ENCODE measurements at places on chromosomes 1 and 21. TPM values are rescaled to one million over a fixed set of nuclear protein-coding genes. Genes with fewer than 3 reads are reported as not detected.

The RXRG gene
- not detected for total RNA-seq

DNA sequence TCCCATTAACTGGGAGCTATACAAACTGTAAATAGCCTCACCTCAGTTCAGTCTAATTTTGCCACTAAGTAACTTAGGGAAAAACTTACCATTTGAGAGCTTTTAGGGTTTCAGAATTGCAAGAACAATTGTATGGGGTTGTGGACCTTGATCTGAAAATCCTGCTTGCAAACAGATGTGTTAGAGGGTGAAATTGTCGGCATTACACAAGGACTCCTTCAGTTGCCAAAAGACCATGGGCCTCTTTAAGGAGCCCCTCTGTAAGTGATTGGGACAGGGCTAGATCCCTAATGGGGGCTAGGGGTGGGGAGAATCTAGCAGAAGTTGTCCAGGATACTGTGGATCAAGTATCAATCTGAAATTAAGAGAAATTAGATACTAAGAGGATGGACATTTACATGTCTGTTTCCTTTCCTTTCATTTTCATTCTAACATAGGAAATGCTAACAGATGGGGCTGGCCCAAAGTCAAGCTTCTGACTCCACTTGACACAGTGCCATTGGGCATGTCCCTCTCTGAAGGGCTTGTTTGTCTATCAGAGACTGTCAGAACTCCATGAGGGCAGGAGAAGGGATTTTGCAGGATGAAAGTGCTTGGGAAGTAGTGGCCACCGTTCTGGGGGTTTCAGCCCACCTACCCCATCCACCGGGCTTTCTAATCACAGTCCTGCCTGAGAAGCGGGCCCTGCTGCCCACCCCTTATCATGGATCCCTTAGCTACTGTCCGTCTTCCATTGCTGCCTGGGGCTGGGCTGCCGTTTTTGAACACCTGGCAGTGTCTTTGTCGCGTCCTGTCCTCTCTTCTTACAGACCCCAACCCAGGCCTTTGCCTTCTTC lies 54.7 kb downstream of the STUM start:
- H3K27me3 ChIP-seq = no peaks in the 10 kb centered on the region
- no peak overlapping the region for H3K27ac ChIP-seq
- peak; percentile 45 for DNase-seq

The ETV3L gene
- total RNA-seq = 3.6 TPM

- no peaks in the 10 kb centered on the region for H3K27me3 ChIP-seq
- no peak for DNase-seq
- H3K36me3 ChIP-seq = no peaks in the 10 kb centered on the region
- peaks cover 19% of the 10 kb centered on the region for H3K4me1 ChIP-seq
- H3K4me3 ChIP-seq = no peak overlapping the region
These were observed 16.6 kb downstream of the AGO3 start for GRCh38 chr1:35947547-35947946.

GRCh38 chr1:221154932-221155331 lies 275.7 kb downstream of the HLX start:
- H3K4me3 ChIP-seq = no peak overlapping the region
- no peaks in the 10 kb centered on the region for H3K36me3 ChIP-seq
- DNase-seq = no peak
- H3K27me3 ChIP-seq = no peaks in the 10 kb centered on the region
- no peak overlapping the region for H3K27ac ChIP-seq

DNA sequence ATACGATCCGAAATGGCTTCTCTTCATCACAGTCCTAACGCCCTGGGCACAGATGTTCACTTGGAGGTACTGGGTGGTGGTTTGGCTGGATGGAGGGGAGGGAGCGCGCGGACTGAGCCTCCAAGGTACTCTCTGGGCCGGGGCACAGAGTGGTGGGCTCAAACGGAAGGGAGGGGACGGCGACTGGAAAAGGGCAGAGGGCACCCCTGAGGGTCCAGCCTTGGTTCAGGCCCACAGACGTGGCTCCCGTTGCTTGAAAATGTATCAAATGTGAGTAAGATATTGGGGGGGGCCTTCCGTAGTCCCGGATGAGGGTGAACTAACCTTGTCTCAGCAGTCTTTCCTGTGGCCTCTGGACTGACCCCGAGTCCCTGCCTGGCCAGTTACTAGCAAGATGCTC lies 463 bp downstream of the IL12RB2 start:
- DNase-seq = peak; percentile 69
- H3K4me1 ChIP-seq = peaks cover 59% of the 10 kb centered on the region
- H3K27me3 ChIP-seq = no peaks in the 10 kb centered on the region
- H3K27ac ChIP-seq = no peak overlapping the region
- H3K36me3 ChIP-seq = peaks cover 36% of the 10 kb centered on the region

DNA sequence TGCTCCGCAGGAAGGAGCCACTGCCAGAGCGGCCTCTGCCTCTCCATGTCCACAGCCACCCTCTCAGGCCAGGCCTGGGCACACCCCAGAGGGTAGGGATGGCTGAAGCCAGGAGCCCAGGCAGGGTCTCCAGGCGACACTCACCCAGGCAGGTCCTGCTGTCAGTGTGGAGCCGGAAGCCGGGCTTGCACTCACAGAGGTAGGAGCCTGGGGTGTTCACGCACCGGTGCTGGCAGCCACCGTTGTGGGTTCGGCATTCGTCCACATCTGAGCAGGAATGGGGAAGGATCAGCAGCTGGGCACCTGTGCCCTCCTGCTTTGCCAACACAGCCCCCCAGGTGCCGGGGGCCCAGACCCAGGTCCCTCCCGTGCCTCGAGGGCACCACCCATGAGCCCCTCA lies 69.5 kb downstream of the ARHGEF16 start:
- H3K27ac ChIP-seq = no peak overlapping the region
- H3K36me3 ChIP-seq = no peaks in the 10 kb centered on the region
- no peak for DNase-seq
- H3K4me1 ChIP-seq = no peaks in the 10 kb centered on the region
- H3K27me3 ChIP-seq = no peaks in the 10 kb centered on the region
- H3K4me3 ChIP-seq = no peak overlapping the region

The C4BPA gene
- not detected for total RNA-seq

The S100A3 gene
- not detected for total RNA-seq

DNA sequence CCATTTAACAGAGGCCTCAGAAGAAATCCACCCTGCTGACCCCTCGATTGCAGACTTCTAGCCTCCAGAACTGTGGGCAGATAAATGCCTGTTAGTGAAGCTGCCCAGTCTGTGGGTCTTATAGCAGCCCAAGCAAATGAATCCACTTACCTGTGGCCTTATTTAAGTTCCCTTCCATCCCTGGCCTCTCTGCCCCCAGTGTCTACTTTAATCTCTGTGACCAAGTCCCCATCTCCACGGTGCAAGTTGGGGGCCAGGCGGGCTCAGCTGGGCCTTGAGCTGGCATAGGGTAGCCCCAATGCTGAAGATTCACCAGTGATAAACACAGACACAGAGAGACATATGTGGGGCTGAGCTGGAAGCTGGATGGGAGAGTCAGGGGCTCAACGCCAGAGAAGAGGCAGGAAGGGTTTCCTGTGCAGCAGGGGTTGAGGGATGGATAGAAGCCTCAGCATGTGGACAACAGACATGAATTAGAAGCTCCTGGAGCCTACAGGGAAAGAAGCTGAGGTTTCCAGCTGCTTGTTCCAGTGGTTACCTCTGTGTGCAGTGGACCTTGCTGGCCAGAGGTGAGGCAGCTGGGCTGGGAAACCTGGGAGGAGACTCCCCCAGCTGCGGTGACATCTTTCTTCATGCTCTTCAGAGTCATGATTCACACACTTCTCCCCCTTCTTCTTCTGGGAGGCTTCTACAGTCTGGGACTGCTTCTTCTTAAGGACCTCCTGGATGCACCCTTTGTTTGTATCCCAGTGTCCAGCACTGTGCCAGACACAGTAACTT lies 13.4 kb upstream of the B3GALT5 start:
- H3K36me3 ChIP-seq = no peaks in the 10 kb centered on the region
- DNase-seq = no peak
- H3K4me1 ChIP-seq = no peaks in the 10 kb centered on the region

DNA sequence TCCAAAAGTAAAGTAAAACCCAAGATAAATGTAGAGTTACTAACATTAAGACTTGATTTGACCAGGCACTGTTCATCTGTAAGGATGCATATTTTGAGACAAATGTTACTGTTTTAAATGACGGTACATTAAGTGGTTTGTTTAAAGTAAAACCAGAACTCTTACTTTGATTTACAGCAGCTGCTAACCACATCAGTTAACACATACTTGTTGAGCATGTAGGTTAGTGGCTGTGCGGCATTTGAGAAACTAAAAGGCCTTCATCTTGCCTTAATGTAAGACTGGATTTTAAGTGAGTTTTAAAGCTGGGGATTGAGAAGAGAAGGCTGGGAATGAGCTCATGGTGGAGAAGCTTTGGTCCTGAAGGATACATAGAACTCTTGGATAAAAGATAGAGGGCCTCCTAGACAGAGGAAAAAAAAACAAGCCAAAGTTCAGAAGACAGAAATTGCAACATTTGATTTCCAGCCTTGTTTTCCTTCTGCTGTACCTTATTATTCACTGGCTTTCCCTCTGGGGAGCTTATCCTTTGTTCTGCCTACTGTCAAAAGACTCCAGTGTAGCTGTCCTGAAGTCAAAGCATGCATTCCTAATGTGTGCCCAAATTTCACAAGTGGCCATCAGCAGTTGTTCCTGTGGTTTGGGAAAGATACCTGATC lies 66.6 kb downstream of the MTR start:
- no peak for DNase-seq
- no peak overlapping the region for H3K4me3 ChIP-seq
- H3K27me3 ChIP-seq = no peaks in the 10 kb centered on the region
- peaks cover 38% of the 10 kb centered on the region for H3K36me3 ChIP-seq

The TNFRSF1B gene
- 452 TPM for total RNA-seq

The AIRE gene
- not detected for total RNA-seq

DNA sequence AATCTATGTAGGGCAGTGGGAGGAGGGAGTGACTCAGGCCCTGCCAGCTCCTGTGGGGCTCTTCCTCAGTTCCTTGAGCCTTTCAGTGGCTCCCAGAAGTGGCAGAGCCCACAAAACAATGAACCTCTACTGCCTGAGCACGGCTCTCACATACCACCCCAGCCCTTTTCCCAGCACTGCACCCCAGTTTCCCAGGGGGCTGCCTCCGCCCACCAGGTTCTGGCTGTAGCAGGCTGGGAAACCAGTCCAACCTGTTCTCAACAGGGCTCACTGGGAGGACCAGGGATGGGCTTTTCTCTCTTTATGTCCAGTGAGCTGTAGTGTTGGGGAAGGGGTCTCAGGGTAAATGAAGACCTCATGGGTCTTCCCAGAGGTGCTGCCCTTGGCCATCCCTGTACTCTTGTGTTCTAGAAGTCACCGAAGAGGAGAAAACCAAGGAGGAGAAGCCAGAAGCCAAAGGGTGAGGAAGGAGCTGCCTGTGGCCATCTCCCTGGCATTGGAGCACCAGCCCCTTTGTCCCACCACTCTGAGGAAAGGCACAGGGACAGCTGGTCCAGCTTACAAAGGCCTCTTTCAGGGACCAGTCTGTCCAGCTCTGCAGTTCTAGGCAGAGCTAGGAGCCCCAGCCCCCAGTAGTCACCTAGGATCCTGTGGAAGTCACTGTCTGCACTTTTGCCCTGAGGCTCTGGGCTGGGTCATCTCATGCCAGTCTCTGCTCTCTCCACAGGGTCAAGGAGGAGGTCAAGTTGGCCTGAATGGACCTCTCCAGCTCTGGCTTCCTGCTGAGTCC lies 3.5 kb downstream of the MARCKSL1 start:
- DNase-seq = no peak
- H3K27me3 ChIP-seq = no peaks in the 10 kb centered on the region
- H3K4me3 ChIP-seq = no peak overlapping the region
- H3K36me3 ChIP-seq = peaks cover 29% of the 10 kb centered on the region

DNA sequence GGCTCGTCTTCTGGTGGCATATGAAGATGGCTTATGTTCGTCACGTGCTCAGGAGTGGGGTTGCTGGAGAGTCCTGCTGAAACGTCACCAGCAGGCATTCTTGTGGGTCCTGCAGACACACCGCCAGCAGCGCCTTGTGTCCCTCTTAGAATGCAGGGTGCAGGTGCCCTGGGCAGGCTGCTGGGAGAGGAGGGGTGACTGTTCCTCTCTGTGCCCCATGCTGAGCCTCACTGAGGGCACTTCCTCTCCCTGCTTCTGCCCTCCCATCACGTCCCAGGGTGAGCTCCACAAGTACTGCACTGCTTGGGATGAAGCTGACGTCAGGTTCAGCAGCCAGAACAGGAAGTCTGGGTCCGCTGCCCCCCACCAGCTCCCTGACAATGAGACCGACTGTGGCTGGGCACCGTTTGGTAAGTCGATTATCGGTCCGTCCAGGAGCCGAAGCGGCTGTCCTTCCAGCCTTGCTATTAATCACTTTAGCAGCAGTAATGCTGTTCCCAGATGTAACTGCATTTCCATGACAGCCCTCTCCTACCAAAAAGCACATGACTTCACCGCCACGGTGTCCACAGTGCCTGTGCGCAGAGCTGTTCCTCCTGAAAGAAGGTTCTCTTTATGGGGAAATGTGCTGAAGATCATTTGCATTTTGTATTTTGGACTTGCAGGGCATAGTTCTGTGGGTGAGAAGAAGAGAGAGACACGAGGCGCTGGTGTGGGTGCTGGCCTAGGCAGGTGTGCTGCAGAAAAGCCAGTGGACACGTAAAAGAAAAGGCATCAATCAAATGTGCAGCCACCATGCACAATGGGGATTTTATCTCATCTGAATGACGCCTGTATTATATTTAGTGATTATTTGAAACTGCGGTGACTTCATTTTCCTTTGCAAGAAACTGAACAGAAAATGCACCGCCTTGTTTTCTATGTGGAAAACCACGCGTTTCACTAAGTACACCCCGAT lies 21.0 kb downstream of the SLC37A1 start:
- no peaks in the 10 kb centered on the region for H3K27me3 ChIP-seq
- no peak overlapping the region for H3K4me3 ChIP-seq
- H3K36me3 ChIP-seq = no peaks in the 10 kb centered on the region
- H3K27ac ChIP-seq = no peak overlapping the region
- DNase-seq = no peak

The USF1 gene
- total RNA-seq = 72.2 TPM

The ADGRB2 gene
- not detected for total RNA-seq

GRCh38 chr1:169098380-169098779 lies 8.1 kb upstream of the ATP1B1 start:
- H3K36me3 ChIP-seq = no peaks in the 10 kb centered on the region
- no peak overlapping the region for H3K27ac ChIP-seq
- DNase-seq = no peak
- peaks cover 2% of the 10 kb centered on the region for H3K4me1 ChIP-seq
- H3K27me3 ChIP-seq = peaks cover 5% of the 10 kb centered on the region

The ITLN2 gene
- total RNA-seq = not detected

DNA sequence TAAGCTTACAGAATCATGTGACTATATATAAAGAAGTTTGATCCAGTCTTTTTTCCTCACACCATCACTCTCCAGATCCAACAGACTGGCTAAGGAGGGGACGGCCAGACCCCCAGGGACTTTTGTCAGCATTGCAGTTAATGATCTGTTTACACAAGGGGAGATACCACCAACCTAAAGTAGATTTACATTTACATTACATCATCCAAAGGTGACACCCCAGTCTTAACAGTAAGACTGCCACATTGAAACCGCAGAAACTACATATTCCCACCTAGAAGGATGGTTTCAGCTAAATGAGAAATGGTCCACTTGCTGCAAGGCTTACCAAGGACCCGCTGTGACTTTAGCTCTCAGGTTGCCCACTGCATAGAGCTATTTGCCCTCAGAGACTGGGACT lies 3.4 kb downstream of the RCAN1 start:
- H3K4me1 ChIP-seq = peaks cover 26% of the 10 kb centered on the region
- no peak for DNase-seq
- H3K27me3 ChIP-seq = no peaks in the 10 kb centered on the region
- H3K27ac ChIP-seq = no peak overlapping the region
- no peak overlapping the region for H3K4me3 ChIP-seq
- H3K36me3 ChIP-seq = no peaks in the 10 kb centered on the region

All from natural killer cell treated with Interleukin-12 subunit alpha and Interleukin-12 subunit beta and Interleukin-15 and Interleukin-18, amount 100 ng/mL, for 72 hours (primary cell).